A673 (cell line): ENCODE measurements at places on chromosomes 1 and 21. TPM values are rescaled to one million over a fixed set of nuclear protein-coding genes. Genes with fewer than 3 reads are reported as not detected.

The TMEM9 gene
- 69.7 and 80.3 TPM in 2 replicates for total RNA-seq

The PER3 gene
- total RNA-seq = 4.1 and 7.5 TPM in 2 replicates

- H3K27me3 ChIP-seq = no peaks in the 10 kb centered on the region
- H3K27ac ChIP-seq = peak overlapping the region; percentile 18
- peaks cover 42% of the 10 kb centered on the region for H3K4me1 ChIP-seq
- no peak overlapping the region for H3K4me3 ChIP-seq
- no peak for DNase-seq
- no peaks in the 10 kb centered on the region for H3K36me3 ChIP-seq
These were observed 27.9 kb downstream of the GNB1 start for GRCh38 chr1:1862905-1863547.

GRCh38 chr1:102191723-102192122 lies 195.0 kb upstream of the OLFM3 start:
- H3K27ac ChIP-seq = no peak overlapping the region
- peak; percentile 88 for DNase-seq
- peaks cover 29% of the 10 kb centered on the region for H3K4me1 ChIP-seq
- no peaks in the 10 kb centered on the region for H3K36me3 ChIP-seq

The ZNF436 gene
- 13.7 and 14.8 TPM in 2 replicates for total RNA-seq

DNA sequence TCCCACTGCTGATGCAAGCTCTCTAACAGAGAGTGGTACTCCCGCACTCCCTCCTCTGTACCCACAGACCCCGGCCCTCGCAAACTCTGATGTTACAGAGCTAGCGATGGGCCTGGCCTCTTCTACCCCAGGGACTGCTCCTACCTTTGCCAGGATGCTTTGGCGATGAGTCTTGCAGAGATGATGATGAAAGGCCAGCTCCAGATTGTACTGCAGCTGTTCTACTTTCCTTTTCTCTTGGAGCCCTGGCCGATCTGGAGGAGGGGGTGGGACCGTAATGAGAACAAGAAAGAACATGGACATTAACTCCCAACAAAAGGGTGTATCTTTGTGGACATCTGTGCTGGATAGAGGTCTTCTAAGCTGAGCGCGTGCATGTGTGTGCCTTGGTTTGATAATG lies 6.0 kb upstream of the LINGO4 start:
- no peak overlapping the region for H3K4me3 ChIP-seq
- H3K36me3 ChIP-seq = no peaks in the 10 kb centered on the region
- H3K27me3 ChIP-seq = peaks cover 12% of the 10 kb centered on the region
- H3K27ac ChIP-seq = no peak overlapping the region
- no peaks in the 10 kb centered on the region for H3K4me1 ChIP-seq

- H3K4me1 ChIP-seq = no peaks in the 10 kb centered on the region
- H3K36me3 ChIP-seq = peaks cover 56% of the 10 kb centered on the region
- H3K27ac ChIP-seq = no peak overlapping the region
These were observed 34.3 kb downstream of the XKR8 start for GRCh38 chr1:27994060-27994459.

The NLRP3 gene
- not detected in 2 replicates for total RNA-seq

The SAMD11 gene
- total RNA-seq = 24.1 and 28.4 TPM in 2 replicates

DNA sequence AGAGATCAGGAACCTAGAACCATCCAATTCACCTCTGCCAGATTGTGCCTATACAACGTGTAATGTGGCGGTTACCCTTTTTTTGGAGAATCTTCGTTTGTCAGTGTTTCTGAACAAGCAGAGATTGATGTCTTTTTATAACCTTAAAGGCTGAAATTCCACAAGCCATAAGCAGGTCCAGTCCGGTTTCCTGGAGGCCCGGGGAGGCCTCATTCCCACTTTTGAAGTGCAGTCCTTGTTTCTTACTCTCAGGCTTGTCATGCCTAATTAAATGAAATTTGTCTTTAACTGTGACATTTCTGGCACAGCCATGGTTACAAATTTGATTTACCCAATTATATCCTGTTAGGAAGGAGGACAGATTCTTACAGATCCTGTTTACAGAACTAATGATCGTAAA lies 27.8 kb downstream of the ZNF362 start:
- H3K27me3 ChIP-seq = no peaks in the 10 kb centered on the region
- no peak for DNase-seq
- peaks cover 28% of the 10 kb centered on the region for H3K36me3 ChIP-seq
- H3K4me1 ChIP-seq = peaks cover 11% of the 10 kb centered on the region
- no peak overlapping the region for H3K27ac ChIP-seq

- no peak overlapping the region for H3K27ac ChIP-seq
- no peak for DNase-seq
- no peaks in the 10 kb centered on the region for H3K27me3 ChIP-seq
- no peaks in the 10 kb centered on the region for H3K36me3 ChIP-seq
- H3K4me3 ChIP-seq = no peak overlapping the region
These were observed 25.6 kb downstream of the TOMM20 start for GRCh38 chr1:235102993-235103411.

The PLEKHG5 gene
- total RNA-seq = 0.86 and 2.3 TPM in 2 replicates

The UBIAD1 gene
- 19.6 and 20.5 TPM in 2 replicates for total RNA-seq

- no peaks in the 10 kb centered on the region for H3K4me1 ChIP-seq
- no peak within 1 kb of the TSS for H3K27ac ChIP-seq
- no peaks in the 10 kb centered on the region for H3K36me3 ChIP-seq
- H3K4me3 ChIP-seq = no peak within 1 kb of the TSS
These were observed at the start of gene INAVA for GRCh38 chr1:200894712-200895442. INAVA (plus strand) TSS chr1:200894900; CDS start chr1:200898401, 3,501 bp downstream.
